ENCODE measurements at places on chromosomes 1 and 21.

- peak; percentile 19 for DNase-seq
Observed at GRCh38 chr1:245337829-245338484, 183.2 kb downstream of the KIF26B start.

DNA sequence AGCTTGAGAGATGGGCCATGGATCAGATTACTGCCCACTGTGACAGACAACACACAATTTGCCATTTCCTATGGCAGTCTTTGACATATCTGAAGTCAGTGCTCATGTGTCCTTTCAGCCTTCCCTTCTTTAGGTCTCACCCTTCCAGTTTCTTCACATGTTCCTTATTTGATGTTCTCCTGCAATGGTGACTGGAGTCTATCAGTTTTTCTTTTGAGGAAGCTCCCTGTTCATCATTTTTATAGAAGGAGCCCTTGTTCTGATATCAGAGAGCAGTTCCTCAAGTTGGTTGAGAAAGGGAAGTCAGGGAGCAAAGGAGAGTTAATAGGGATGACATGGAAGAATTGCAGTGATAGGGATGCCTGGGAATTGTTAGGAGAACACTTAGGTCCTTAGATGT is 42.2 kb downstream of the DISC1 start:
- DNase-seq = no peak

DNA sequence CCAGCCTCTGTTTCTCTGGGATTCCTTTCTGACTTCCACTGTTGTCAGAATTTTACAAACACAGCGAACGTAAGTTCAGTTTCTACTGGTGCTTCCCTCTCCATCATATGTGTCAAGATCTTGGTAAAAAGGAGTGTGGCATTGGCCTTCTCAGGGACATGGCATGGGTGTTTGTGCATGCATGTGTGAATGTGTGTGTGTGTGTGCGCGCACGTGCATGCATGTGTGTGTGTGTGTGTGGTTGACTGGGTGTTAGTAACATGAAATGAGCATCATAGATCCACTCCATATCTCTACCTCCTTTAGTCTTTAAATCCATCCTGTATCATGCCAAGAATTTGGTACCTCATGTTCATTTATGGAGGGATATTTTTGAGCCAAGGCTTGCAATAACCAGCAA is 411.3 kb downstream of the NPHP4 start:
- DNase-seq = no peak

DNA sequence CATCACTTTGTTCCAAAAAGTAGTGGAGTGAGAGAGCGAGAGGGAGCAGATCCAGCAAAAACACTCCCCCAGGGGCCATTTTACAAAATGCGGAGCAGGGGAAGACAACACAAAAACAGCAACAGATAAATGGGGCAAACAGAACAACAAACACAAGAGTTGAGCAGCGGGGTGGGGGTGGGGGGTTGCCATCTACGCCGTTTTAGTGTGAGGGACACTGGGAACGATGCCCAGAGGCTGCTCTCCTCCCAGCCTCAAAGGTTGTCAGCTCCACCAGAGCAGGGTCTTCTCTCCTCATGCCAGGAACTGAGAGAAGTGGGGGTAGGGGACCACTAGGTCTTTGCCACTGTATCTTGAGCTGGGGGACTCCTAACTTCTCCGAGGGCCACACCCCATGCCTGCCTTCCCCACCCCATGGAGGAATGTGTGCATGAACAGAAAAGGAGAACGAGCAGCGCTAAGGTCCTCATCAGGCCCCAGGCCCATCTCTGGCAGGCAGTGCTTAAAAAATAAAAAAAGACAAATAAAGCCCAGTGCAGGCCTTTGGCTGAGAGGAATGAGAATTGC is 1.3 kb upstream of the PBXIP1 start:
- no peak for DNase-seq

GRCh38 chr1:17207966-17208418 is 3.1 kb downstream of the PADI1 start:
- DNase-seq = no peak

DNA sequence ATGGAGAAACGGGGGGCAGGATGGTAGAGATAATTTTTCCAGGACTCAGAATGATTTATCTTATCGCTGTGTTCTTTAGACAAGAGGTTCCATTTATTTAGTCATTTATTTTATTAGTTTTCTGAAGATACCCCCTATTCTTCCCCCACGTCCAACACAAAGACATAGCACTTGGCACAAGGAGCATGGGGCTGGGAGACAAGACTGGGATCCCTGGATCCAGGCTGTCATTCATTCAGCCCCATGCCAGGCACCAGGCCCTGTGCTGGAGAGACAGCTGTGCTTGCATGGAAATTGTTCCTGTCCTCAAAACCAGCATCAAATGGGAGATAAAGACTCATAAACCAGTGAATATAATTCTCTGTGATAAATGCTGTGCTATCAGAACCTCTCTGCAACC is 27.1 kb upstream of the PLXNA2 start:
- no peak for DNase-seq

- DNase-seq = no peak
Observed at GRCh38 chr1:153358691-153358975, 979 bp downstream of the S100A9 start.

DNA sequence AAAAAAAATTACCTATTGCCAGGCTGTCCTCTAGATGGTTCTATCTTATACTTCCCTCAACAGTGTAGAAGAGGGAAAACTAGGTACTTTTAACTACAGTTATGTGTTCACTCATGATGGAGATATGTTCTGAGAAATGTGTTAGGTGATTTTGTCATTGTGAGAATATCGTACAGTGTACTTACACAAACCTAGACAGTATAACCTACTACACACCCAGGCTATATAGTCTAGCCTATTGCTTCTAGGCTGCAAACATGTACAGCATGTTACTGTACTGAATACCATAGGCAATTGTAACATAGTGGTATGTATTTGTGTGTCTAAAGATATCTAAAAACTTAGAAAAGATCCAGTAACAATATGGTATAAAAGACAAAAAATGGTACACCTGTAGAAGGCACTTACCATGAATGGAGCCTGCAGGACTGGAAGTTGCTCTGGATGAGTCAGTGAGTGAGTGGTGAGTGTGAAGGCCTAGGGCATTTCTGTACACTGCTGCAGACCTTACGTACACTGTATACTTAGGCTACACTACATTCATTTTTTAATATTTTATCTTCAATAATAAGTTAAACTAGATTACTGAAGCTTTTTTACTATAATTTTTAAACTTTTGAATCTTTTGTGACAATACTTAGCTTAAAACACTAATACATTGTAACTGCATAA is 13.2 kb downstream of the MGST3 start:
- DNase-seq = no peak

- no peak for DNase-seq
Observed at GRCh38 chr1:207020065-207020708, 12.4 kb downstream of the C1orf116 start.

GRCh38 chr1:226736001-226736907 is 2.8 kb downstream of the ITPKB start:
- DNase-seq = no peak

DNA sequence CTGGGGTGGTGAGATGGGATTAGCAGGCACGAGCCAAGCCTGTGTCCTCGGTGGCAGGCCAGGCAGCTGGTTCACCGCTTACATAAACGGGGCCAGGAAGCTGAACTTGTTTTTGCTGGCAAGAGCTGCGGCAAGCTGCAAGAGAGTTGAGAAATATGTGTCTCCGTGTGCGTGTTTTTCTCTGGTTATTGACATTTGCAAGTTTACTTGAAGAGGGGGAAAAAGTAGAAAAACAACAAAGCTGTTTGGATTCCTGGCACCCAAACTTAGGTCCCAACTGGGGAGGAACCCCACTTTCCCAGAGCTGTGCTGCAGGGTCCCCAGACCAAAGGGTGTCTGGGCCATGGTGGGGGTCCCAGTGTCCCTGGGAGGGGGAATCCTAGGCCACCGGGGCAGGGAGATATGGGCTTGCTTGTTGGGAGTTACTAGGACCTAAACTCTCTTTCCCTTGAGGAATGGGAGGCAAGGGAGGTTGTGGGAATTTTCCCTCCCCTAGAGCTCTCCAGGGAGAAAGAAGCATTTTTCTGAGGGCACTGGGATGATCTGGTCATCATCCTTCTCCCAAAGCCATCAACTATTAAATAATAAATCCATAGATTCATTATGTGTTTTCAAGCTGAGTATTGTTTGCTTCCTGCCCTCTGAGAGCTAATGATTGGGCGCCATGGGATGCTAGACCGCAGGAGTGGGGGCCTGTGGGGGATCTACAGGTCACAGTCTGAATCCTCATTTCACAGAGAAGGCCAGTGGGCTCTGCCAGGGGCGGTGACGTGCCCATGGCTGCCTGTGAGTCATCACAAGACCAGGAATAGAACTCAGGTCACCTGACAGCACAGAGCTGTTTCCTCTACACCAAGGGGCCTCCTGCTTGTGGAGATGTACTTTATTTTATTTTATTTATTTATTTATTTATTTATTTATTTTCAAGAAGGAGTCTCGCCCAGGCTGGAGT is 14.8 kb downstream of the IL6R start:
- no peak for DNase-seq

DNA sequence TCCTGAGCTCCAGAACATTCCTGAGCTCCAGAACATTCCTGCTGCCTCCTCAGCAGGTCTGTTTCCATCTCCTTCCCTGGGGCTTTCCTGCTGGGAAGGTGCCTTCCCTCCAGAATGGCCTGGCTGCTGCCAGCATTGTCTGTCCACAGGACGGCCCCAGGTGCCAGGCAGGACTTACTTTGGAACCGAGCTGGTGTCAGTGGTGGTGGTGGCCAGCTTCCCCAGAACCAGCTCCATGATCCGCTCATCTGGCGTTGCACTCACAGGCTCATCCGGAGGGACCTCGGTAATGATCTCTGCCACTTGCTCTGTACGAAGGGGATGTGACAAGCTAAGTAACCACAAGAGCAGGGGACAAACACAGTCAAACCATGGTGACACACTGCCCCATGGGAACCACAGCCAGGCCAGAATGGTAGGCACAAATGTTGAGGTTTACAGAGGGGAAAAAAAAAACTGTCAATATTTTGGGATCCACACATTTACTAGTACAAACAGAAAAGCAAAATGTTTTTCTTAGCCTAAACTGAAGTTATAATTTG is 41.3 kb downstream of the PRDM15 start:
- DNase-seq = no peak

DNA sequence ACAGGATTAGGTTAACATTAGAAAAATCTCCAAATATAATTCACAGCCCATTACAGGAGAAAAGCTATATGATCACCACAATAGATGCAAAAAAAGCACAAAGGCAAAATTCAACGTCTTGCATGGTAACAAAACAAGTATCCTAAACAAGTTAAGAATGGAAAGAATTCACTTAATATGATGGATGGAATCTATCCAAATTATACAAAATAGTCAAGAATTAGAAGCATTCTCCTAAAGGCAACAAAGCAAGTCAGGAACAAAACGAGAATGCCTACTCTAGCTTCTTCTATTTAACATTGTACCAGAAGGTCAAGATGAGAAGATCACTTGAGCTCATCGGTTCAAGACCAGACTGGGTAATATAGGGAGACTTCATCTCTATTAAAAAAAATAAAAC is 442.8 kb downstream of the SETD4 start:
- no peak for DNase-seq

- DNase-seq = no peak
Observed at GRCh38 chr1:58895559-58896145, 111.8 kb upstream of the JUN start.

- DNase-seq = no peak
Observed at GRCh38 chr1:169091480-169091941, 15.0 kb upstream of the ATP1B1 start.

DNA sequence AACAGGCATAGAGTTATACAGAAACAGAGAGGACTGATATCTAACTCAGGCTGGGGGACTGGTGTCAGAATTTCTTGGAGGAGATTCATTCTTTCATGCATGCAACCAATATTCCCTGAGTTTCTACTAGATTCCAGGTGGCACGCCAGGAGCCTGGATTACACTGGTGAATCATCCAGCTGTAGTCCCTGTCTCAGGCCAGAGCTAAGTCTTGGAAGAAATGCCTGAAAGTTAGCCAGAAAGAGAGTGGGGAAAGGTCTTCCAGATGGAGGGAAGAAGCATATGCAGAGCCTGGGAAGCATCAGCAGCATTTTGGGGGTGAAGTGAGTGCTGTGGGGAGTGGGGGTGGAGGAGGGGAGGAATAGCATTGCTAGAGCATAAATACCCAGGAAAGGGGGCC is 239.1 kb downstream of the OMA1 start:
- DNase-seq = no peak

DNA sequence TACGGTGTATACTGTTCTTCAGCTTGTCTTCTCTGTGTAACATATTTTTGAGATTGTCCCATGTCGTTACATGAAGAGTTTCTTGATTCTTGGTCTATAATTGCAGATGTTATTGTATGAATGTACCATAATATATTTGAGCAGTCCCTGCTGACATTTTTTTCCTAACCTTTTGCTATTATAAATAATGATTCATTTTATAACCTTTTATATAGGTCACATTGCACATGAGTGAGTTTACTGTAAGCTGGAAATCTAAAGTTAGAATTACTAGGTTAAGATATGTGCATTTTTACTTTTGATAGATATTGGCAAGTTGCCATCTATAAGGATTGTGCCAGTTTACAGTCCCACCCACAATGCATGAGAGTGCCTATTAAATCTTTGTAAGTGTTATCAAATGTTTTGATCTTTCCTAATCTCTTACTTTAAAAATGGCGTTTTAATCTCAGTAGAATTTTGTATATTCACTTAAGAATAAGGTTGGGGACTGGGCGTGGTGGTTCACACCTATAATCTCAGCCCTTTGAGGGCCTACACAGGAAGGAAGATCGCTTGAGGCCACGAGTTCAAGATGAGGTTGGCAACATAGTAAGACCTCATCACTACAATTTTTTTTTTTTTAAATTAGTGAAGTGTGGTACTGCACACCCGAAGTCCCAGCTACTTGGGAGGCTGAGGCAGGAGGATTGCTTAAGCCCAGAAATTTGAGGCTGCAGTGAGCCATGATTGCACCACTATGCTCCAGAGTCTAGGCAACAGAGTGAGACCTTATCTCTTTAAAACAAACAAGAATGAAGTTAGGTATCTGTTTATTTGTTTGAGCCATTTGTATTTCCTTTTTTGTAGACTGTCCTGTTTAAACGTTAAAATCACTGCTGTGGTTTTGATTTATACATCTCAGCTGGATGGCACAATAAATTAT is 36.5 kb downstream of the ZMYM1 start:
- DNase-seq = no peak

DNA sequence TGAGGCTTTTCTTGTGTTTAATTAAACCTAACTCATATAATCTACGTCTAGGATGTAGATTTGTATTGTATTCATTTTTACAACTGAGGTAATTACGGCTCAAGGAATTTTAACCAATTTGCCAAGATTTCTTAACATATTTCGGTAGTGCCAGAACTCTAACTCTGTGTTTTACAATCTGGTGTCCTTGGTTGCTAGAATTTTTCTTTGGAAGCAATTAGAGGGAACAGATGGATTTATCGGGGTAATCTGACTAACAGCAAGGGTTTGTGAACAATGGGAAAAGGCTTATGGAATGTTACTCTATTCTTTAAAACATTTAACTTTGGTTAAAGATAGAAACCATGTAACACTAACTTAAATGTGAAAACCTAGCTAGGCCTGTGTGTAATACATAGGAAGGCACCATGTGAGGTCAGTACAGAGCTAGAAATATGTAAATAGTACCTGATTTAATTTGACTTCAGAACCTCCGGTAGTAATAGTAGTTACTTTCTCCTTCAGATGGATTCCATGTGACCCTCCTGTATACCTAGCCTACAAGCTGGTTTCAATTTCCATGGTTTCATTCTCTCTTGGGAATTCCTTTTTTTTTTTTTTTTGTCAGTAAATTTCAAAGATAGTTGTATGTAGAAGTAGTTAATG is 1.2 kb downstream of the MTF2 start:
- DNase-seq = peak; percentile 50

Measured in fibroblast of skin of left biceps (primary cell).